ENCODE measurements at places on chromosomes 11 and 22.

DNA sequence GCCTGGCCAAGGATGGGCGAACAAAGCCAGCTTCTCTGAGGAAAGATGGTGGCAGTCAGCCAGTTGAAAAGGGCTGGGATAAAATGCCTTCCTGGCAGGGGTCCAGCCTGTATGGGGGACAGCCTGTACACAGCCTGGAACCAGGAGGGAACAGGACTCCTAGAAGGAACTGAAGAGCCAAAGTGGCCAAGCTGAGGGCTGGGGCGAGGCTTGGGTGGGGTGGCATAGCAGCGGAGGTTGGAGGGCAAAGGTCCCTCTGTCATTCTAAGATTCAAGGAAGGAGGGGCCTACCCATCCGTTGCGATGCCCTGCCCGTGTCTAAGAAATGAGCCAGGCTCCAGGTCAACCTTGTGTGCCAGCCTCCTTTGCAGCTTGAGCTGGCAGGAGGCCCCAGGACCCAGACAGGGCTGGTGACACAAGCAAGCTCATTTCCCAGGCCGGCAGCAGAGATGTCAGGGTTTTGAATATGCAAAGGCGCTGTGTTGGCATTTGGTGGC lies 22.6 kb downstream of the FADD start:
- DNase-seq = no peak

DNA sequence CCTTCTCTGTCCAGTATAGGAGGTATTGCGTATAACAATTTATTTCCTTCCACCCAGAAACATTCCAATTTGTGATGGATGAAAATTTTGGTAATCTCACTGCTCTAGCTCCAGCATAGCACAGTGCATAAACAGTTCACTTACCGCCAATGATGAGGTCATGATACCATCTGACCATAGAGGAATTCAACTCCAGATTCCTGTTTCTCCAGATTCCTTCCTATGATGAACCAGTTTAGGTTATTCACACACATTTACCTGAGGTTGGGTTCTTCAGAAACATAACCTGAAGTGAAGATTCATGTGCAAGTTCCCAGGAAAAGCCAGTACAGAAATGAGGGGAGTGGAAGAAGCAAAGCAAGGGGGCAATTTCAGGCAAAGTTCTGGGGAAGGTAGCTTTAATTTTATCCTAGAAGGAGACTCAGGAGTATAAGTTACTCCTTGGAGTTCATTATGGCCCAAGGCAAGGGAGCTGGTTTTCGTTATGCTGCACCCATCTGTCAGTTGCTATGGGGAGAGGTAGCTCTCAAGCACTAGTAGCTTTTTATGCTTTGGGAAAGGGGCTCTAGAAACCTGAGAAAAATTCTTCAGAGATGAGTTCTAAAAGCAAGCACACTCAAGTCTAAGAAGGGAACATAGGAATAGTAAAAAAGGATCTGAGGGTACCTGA lies 121.6 kb downstream of the CASP12 start:
- DNase-seq = no peak

DNA sequence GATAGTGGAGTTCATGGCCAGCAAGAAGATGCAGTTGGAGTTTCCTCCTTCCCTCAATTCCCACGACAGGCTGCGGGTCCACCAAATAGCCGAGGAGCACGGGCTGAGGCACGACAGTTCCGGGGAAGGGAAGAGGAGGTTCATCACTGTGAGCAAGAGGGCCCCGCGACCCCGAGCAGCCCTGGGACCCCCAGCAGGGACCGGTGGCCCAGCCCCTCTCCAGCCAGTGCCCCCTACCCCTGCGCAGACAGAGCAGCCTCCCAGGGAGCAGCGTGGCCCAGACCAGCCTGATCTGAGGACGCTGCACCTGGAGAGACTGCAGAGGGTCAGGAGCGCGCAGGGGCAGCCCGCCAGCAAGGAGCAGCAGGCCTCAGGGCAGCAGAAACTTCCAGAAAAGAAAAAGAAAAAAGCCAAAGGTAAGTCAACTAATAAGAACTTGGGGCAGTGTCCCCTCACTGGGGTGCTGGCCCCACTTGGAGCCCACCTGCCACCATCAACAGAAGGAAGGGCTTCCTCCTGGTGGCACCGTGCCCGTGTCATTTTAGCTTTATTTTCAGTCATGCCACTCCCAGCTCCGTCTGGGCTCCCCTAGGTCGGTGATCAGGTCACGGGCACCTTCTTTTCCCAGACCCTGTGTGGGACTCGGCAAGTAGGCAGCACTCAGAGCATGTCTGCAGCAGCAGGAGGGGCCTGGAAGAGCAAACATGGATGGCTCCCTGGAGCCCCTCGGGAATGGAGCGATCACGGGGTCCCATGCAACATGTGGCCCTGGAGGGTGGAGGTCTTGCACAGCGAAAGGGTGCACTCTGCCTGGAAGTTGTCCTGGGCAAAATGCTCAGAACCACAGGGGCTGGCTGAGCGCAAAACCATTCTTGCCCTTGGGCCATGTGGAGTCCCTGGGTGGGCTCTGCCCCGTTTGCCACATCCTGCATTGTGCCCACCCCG lies 33.3 kb downstream of the IGHMBP2 start:
- no peak for DNase-seq

- DNase-seq = no peak
Observed at GRCh38 chr11:762421-763072, 14.7 kb downstream of the GATD1 start.

GRCh38 chr11:130180896-130181294 lies 21.3 kb downstream of the ST14 start:
- DNase-seq = no peak

DNA sequence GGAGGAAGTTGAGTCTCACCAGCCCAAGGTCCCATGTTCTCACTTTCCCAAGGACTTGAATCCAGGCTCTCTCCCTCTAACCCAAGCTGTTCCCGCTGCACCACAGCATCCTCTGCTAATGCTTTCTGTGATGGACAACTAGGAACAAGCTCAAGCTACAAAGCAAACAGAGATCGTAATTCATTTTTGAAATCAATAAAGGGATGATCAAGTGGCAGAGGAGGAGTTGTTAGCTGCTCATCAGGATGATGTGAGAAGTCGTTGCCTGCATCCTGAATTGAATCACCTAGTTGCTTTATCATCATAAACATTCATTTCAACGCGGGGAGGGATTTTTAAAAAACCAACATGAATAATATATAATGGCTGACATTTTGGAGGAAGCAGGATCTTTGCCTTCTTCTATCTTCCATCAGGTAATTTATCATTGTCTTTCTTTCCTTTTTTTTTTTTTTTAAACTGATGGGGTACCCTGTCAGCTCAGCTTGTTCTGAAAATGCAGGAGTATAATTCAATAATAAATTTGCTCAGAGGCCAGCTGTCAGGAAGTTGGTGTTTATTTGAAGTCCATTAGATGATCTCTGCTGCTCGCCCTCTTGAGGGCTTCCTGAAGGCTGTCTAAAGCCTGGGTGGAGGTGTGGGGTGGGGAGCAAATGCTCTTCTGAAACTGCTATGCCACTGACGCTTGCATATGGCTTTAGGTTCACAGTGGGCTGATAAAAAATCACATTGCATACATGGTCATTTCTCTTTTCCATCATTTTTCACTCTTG lies 174.4 kb upstream of the NARS2 start:
- no peak for DNase-seq

DNA sequence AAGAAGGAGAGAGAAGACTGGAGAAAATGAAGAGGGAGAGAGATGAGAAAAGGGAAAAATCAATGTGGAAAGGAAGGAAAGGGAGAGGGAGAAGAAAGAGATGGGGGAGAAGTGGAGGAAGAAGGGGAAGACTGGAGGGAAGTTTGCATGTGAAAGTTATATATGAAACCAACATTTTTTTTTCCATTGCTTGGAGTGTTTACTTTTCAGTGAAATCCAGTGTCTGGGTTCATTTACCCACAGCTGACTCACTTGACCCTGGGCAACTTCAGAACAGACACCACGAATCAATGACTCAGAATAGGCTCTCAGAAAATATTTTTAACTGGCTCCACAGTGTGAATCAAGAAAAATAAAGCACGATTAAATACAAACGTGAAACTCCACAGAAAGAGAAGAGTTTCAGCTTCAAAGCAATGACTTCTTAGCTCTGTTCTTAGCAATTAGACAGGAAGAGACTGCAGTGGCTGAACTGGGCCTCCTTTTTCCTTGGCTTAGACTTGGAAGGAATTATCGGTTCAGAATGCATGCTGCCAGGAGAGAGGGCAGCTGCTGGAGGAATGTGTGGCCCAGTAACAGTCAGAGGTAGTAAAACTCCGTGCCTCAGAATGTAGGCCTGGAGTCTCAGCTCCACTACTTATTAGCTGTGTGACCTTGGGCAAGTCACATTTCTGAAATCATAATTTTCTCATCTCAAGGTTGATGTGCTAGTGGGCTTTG lies 237.5 kb downstream of the MIAT start:
- DNase-seq = no peak

- DNase-seq = no peak
Observed at GRCh38 chr11:87971354-87971753, 203.9 kb downstream of the RAB38 start.

DNA sequence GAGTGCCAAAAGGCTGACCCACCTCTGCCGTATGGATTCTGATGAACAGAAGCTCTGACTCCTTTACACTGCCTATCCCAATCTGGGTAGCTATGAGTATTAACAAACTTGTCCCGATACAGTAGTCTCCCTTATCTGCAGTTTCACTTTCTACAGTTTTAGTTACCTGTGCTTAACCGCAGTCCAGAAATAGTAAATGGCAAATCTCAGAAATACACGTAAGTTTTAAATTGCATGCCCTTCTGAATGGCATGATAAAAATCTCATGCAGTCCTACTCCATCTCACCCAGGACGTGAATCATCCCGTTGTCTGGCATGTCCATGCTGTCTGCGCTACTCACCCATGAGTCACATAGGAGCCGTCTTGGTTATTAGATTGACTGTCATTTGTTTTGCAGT lies 68.8 kb downstream of the SNX19 start:
- no peak for DNase-seq

- no peak for DNase-seq
Observed at GRCh38 chr22:40332319-40332781, 13.9 kb upstream of the ADSL start.

DNA sequence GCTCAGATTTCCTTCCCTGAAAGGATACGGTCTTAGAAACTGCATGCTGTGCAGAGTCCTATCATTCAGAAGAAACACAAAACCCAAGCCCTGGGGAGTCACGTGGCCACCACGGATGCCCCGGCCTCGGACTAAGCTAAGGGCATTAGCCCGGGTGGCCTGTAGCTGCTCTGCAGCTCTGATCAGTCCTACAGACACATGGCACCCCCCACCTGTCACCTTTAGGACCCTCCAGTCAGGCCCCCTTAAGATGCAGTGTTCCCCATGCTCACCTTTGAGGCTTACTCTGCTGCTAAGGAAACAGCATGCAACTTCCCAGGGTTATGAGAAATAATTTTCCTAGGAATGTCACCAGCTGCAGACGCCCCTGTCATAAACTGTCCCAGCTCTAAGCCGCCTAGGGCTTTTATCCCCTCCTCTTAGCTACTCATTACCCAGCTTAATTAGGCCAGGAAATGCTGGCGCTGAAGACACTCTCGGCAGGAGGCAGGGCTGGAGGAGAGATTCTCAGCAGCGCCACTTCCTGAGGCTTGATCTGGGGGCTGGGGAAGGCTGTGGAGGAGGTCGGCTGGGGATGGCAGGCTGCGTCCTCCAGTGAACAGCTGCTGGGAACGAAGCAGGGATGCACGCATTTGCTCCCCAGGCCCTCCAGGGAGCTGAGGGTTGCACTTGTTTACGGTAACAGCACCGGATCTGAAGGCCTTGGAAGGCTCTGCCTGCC lies 47.2 kb upstream of the ADA2 start:
- no peak for DNase-seq

Data from progenitor cell of endocrine pancreas (in vitro differentiated cells).